ENCODE measurements at places on chromosomes 3 and 15.

- DNase-seq: no peak
Observed at GRCh38 chr3:195806211-195806915, 5.4 kb downstream of the MUC4 start.

- no peak for DNase-seq
Observed at GRCh38 chr15:80242132-80242769, 9.8 kb downstream of the CTXND1 start.

- no peak for DNase-seq
Observed at GRCh38 chr3:48532271-48532976, 24.2 kb downstream of the PFKFB4 start.

DNA sequence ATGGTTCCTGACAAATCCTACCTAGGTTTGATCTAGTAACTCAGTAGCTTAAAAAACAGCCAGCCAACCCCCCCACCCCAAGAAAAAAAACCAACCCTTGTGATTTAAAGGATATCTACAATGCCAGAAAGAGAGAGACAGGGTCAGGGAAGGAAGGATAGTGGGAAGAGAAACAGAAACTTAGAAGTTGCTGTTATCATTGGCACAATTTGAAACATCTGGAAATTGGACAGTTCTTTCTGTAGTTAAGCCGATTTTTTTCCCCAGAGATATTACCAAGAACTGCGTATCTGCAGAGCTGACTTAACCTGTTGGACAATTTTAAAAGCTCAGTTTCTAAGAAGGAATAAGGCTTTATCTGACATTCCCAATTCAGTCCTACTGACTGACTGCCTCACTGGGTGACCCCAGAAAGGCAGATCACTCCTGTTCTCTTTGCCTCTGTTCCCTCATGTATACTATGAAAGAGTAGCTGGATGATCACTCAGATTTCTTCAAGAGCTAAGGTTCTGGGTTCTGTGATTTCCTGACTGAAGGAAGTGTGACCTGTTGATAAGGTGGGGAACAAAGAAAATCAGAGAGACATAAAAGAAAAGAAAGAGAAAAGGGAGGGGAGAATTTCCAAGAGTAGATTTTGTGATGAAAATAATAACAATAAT, 128.3 kb downstream of the MAP2K5 start:
- DNase-seq: no peak

- peak; percentile 47 for DNase-seq
Observed at GRCh38 chr15:101276501-101277037, 716 bp downstream of the SELENOS start.

DNA sequence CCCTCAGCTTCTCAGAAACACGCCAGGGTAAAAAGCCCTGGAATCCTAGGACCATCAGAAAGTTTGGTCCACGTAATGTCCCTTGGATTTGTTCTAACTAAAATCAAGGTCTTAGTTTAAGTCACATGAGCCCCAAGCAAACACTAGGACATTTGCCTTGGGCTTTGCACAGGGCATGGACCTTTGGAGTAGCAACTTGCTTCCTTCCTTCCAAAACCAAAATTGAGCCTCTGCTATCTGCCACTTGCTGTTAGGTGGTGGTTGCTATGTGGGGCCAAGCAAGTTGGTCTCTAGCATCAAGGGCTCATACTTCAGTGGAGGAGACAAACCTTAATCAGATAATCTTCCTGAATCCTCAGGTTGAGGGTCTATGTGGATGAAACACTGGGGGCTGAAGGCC, 4.0 kb upstream of the DAG1 start:
- DNase-seq: no peak

DNA sequence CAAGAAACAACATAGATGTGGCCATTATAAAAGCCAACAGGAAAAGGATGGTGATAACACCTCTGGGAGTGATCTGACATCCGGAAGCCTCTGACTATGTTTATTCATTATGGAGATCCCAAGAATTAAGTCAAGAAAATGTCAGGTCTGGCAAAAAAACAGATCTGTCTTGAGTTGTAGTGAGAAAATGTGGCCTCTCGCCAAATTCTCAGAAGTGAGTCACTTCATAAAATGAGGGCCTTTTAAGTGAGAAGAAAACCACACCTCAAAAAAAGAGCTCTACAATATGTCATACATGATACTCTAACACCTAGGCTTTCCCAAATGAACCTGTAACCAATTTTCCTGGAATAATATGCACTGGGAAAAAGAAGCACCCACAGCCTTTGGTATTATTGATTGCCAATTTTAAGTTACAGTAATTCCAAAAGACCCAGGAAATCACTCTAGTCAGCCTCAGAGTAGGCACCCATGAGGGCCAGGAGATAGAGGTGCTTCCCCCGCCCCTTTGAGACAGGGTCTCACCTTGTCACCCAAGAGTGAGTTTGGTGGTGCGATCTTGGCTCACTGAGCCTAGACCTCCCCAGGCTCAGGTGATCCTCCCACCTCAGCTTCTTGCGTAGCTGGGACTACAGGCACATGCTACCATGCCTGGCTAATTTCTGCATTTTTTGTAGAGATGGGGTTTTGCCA, 38.0 kb downstream of the CCR3 start:
- peak; percentile 28 for DNase-seq

Measured in astrocyte of the spinal cord (primary cell).